Activated naive CD4-positive, alpha-beta T cell treated with anti-CD3 and anti-CD28 coated beads, Interleukin-2, amount 50 U/mL, for 72 hours (primary cell): ENCODE measurements at places on chromosomes 11 and 22. TPM values are rescaled to one million over a fixed set of nuclear protein-coding genes. Genes with fewer than 3 reads are reported as not detected.

DNA sequence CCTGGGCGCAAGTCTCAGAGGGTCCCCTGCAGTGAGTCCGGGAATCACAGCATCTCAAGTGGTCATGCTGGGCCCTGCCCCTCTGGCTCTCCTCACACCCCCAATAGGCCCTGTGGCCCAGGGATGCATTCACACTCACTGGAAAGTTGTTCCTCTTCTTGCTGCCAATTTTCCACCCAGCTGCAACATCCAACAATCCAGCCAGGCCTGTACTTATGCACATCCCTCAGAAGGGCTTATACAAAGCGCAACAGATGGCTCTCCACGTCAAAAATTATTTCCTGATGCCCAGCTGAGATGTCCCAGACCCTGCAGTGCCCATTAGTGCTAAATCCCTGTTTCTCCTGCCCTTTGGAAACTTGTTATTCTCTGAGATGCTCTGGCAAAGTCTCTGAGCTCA, 407.8 kb upstream of the NARS2 start:
- DNase-seq, result no peak

DNA sequence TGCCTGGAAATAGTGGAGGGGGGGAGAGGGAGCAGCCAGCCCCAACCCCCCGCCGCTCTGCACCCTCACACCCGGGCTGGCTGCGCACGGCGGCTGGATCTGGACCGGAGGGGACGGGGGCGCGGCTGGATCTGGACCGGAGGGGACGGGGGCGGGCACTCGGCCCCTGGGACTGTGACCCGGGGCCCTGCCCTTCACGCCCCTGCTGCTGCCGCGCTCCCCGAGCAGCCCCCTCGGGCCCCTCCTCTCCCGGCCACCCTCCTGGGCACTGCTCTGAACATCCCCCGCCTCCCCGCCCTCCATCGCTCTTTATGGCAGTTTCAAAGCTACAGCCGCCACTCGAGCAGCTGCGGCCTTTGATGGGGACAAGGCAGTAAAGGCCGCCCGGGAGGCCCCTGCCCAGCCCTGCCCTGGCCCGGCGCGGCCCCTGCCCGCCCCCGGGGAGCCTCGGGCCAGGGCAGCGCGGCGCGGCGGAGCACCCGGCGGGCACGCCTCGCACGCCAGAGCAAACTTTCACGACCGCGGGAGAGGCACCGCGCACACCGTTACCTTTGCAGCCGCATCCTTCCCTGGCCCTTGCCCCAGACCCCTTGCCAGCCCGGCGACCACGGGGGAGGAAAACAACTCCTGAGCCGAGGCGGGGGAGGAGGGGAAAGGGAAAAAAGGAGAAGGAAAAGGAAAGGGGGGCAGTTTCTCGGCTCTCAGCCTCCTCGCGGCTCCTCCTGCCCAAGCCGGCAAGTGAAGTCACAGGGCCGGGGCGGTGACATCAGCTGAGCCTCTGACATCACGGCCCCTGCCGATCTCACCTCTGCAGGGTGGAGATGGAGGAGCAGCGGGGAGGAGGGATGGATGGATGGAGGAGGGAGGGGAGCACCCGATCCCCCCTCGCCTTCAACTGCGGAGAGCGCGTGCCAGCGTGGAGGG, 13.1 kb upstream of the TCF20 start:
- no peak for DNase-seq

The OR8A1 gene
- not detected for total RNA-seq

DNA sequence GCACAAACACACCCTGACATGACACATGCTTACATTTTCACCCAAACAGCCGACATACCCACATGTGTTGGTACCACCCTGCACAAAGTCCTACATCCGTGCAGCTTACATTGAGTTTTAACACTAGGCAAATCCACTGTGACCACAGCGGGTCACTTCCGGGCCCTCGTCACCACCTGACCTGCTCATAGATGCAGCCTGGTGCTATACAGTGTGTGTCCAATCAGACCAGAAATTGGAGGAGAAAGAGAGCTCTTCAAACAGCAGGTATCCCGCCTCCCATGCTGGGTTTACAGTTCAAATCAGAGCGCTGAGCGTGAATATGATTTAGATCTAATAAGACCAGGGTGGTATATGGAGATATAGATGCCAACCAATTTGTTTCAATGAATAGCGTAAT, 35.4 kb downstream of the PHF21B start:
- DNase-seq, result no peak

The HYOU1 gene
- total RNA-seq, result 117 TPM

- DNase-seq, result no peak
Observed at GRCh38 chr11:73916435-73916834, 34.4 kb upstream of the DNAJB13 start.

GRCh38 chr11:68099474-68100405, 21.4 kb downstream of the CHKA start:
- no peak for DNase-seq

The NCF4 gene
- 2.9 TPM for total RNA-seq

DNA sequence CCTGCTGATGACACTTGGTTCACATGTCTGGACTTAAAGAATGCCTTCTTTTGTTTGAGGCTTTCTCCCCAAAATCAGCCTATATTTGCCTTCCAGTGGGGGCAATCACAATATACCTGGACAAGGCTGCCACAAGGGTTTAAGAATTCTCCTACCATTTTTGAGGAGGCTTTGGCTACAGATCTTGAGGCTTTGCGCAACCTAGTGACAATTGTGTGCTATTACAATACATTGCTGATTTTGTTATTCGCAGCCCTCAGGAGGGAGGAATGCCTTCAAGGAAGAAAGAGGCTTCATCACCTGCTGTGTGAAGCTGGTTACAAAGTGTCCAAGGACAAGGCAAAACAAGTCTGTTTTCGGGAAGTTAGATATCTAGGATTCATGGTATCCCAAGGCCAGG, 50.8 kb upstream of the OR4C15 start:
- no peak for DNase-seq

GRCh38 chr11:33560729-33561128, 139.9 kb downstream of the C11orf91 start:
- no peak for DNase-seq

The TFIP11 gene
- total RNA-seq, result 45.5 TPM

DNA sequence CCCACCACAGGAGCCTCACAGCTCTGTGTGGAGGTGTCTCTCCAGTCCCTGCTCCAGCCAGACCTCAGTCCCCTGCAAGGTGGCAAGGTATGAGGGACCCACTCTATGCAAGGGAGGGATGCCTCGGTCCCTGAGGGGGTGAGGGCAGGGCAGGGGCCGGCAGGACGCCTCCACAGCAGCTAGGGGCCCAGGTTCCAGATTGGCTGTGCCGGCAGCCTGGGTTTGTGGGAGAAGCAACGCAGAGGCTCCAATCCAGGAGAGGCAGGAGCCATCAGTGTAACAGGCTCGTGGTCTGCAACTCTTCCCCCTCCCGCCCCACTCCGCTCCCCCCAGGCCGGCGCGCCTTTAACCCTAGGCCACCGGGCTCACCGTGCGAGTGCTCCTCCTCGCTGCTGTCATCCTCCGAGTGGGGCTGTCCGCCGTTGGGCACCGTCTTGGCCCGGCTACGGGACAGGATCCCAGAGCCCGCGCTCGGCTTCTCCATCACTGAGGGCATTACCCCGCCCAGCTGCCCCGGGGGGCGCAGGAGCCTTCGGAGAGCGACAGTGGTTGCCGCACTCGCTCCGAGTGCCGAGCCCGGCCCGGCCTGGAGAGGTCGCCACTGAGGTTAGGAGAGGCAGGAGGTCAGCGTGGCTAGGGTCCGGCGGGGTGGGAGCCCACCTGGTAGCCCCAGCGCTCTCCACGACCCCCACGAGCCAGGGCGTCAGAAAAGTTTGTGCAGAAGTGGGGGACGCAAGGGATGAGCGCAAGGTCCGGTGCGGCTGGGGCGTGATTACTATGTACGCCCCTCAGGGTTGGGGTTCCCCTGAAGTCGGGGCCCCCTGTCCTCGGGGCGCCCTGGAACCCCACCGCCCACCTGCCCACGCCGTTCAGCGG, 765 bp downstream of the RCOR2 start:
- DNase-seq, result no peak

- no peak for DNase-seq
Observed at GRCh38 chr11:61560751-61561150, 20.1 kb downstream of the SYT7 start.

The OR51B5 gene
- total RNA-seq, result 0.34 TPM

The TSPAN18 gene
- 3.6 TPM for total RNA-seq

DNA sequence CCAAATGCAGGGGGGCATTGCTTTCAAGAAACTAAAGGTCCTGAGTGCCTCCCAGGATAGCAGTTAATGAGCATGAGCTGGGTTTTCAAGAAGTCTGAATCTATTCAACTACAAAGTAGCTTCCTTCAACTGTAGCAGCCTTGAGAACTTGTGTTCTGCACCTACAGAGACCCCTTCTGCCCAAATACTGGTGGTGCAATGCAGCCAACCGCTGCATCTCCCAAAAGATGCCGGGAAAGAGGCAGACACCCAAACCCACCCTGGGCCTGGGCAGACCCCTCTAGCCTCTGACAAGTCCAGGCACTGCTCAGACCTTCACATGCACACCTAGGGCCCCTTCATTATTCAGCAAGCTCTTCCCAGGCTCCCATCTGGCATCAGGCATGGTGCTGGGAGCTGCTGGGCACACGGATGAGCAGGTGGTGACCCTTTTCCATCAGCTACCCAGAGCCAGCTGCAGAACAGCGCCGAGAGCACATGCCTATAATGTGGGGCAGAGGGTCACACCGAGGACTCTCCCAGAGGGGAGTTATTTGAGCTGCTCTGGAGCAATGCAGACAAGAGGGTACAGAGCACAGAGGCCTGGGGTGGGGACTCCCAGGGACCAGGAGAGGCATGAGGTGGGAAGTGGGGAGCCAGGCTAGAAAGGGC, 44.9 kb upstream of the ETS1 start:
- peak; percentile 38 for DNase-seq

The SYCE3 gene
- 0.80 TPM for total RNA-seq

GRCh38 chr11:76035020-76035419, 171.3 kb downstream of the WNT11 start:
- DNase-seq, result no peak

DNA sequence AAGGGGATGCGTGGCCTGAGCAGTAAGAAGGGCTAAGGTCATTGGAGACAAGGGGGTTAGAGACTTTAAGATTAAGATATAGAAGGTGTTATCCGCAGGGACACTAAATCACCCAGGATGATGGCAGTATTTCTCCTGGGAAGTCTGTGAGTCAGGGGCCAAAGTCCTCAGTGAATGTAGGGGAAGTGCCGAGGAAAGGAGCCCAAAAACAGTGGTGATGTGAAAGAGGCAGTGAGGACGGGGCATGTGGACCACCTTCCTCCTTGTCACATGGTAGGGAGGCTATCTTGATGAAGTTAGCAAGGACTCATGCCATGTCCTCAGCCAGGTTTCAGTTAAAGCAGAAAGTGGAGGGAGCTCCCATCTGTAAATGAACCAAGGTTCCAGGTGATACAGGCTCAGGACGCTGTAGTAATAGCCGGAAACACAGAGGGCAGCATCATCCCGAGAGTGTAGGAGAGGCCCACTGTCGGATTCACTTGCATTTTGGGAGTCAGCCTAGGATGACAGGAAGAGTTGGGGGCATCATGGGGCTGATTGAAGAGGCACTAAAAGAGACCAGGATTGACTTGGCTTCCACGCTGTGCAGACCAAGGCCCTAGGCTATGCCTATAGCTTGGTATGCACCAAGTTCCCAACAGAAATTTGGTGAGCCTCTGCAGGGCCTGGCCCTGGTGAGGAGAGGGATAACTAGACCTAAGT, 33.5 kb downstream of the WEE1 start:
- DNase-seq, result no peak

DNA sequence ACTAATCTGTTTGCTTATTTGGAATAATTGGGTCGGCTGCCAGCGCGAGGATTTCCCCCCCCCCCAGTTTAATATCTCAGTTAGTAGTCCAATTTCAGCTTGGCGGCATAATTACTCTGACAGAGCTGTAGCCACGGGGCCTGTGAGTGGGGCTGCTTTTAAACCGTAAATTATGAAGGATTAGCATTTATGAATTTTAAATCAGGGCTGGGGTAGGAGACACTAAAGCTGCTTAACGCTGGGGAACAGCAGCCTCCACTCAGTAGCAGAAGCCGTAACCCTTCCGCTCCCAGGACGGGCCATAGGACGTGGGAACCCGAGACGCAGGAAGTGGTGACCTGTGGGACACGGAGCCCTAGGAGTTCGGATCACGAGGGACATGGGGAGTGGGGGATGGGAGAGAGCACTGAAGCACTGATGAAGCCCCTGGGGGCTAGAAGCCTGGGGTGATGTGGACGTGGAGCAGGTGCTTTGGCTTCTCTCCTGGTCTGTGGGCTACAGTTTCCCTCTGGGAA, 66.2 kb upstream of the LMO1 start:
- no peak for DNase-seq

DNA sequence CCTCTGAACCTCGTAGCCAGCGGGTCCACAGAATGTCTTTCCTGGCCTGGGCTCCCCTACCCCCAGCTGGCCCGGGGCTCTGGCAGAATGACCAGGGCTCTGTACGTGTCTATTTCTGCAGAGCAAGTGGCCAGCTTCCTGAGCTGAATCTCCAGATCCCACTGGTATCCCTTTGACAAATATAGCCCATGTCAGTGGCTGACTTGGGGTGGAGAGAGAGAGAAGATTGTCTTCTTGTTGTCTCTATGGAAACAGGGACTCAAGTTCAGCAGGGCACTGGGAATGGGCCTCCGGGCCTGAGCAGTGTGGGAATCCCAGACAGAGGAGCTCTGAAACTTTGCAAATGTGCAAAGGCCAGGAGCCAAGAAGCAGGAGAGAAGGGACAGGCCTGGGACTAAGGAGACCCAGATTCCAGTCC, 33.9 kb downstream of the ANO1 start:
- DNase-seq, result no peak

The GPHA2 gene
- total RNA-seq, result not detected

- DNase-seq, result peak; percentile 93
Observed at GRCh38 chr11:14907411-14908213, 15.6 kb upstream of the CYP2R1 start.

The OR51B2 gene
- not detected for total RNA-seq

- no peak for DNase-seq
Observed at GRCh38 chr11:134215836-134216235, 7.9 kb downstream of the NCAPD3 start.

GRCh38 chr11:84061726-84062125, 775.6 kb upstream of the CCDC90B start:
- no peak for DNase-seq

- DNase-seq, result no peak
Observed at GRCh38 chr11:110919241-110919922, 207.1 kb upstream of the ARHGAP20 start.

- no peak for DNase-seq
Observed at GRCh38 chr22:23408321-23408720, 171.8 kb downstream of the IGLL1 start.

GRCh38 chr11:4140067-4140636, 45.6 kb downstream of the RRM1 start:
- no peak for DNase-seq

GRCh38 chr22:23836692-23837495, 1.9 kb downstream of the DERL3 start:
- DNase-seq, result no peak

The ARHGAP8 gene
- 6.5 TPM for total RNA-seq

DNA sequence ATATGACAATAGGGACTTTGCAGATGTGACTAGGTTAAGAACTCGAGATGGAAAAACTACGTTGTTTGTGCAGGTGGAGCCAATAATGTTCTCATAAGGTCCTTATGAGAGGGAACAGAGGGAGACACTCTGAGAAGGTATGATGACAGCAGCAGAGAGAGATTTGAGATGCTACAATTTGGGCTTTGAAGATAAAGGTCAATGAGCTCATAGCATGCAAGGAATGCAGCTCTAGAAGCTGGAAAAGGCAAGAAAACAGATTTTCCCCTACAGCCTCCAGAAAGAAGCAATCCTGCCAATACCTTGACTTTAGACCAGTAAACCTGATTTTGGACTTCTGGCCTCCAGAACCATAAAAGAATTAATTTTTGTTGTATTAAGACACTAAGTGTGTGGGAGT, 21.1 kb downstream of the FAM76B start:
- no peak for DNase-seq

GRCh38 chr11:21464601-21465193, 728.2 kb upstream of the ANO5 start:
- DNase-seq, result no peak
